ENCODE measurements at places on chromosomes 16 and 17.

DNA sequence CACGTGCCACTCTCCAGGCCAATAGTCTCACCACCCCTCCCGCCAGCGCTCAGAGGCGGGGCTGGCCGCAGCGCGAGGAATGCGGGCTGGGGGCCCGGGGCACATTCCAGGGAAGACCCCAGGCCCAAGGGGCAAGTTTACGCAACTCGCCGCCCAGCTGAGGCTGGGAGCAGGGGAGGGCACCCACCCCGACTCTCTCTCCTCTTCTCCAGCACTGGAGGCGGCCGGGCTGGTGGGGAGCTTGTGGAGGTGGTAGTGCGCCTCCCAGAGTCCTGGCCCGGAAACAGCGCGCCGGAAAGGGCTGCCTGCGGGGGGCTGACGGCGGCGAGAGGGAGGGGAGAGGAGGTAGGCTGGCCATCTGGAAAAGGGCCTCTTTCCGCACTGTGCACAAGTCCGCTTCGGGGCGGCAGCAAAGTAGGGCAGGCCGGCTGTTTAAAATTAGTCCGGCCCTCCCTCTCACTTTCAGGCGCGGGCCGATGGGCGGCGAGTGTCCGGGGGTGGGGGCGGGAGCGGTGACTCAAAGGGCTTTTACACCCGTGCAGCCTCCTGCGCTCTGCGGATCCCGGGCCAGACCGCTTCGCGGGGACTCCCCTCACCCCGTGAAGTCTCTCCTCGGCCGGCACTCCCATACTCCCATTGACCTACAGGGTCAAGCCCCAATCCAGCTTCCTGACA, 1.1 kb downstream of the FHOD1 start:
- DNase-seq, result peak; percentile 81

- peak; percentile 98 for DNase-seq
These were observed 1.9 kb upstream of the PLEKHG4 start for GRCh38 chr16:67277294-67277998.

DNA sequence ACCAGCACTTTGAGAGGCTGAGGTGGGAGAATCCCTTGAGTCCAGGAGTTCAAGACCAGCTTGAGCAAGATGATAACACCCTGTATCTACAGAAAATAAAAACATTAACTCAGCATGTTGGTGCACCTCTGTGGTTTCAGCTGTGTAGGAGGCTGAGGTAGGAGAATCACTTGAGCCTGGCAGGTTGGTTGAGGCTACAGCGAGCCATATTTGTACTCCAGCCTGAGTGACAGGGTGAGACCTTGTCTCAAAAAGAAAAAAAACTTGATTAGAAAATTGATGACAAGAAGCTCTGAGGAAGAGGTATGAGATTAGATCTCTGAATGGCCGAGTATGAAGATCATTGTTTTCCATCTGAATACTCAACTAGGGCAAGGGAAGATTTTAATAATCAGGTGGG, 31.0 kb downstream of the SCPEP1 start:
- DNase-seq, result no peak

GRCh38 chr16:11010575-11011221, 66.3 kb downstream of the CLEC16A start:
- no peak for DNase-seq

GRCh38 chr17:76014100-76014924, 12.8 kb downstream of the EVPL start:
- peak; percentile 32 for DNase-seq

GRCh38 chr17:50598487-50598886, 36.2 kb upstream of the ABCC3 start:
- DNase-seq, result no peak

GRCh38 chr16:73526011-73526804, 478.3 kb upstream of the ZFHX3 start:
- no peak for DNase-seq

DNA sequence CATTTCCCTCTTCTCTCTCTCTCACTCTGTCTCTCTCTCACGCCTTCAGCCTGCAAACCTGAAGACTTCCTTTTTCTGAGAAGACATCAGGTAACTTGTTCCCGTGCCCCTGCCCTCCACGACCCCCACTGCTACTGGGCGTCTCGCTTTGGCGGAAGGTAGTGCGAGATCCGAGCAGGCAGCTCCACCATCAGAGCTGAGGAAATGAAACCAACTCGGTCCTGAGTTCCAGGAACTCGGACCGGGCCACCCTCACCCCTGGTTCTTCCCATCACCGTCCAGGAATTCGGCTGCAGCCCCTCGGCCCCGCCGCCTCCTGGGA, 585 bp downstream of the MLKL start:
- no peak for DNase-seq

DNA sequence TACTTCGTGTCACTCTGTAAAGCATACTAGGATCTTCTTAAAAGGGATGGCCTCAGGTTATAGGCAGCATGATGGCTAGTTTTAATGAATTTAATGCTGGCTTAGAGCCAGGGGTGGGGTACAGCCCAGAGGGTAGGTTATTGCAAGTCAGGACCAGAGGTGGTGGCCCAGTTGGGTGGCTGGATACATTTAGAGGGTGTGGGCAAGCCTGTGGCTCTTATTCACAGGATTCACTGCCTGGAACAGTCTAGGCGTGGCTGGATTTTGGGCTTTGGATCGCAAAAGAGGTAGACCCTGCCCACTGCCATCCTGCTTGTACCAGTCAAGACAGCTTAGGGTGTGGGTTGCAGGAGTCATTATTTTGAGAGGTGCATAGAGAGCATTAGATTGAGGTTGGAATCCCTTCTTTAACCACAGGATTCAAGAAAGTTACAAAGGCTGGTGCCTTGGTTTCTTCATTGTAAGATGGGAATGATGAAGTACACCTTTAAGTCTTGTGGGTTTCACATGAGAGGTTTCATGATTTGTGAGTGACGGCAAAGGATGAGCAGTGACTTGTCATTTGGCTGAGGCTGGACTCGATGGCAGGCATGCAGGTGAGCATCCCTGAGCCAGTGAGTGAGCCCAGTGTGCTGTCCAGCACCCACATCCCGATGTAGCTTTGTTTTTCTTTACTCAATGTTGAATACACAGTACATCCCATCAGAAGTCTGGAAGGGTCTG, 85.2 kb downstream of the KSR1 start:
- DNase-seq, result no peak

DNA sequence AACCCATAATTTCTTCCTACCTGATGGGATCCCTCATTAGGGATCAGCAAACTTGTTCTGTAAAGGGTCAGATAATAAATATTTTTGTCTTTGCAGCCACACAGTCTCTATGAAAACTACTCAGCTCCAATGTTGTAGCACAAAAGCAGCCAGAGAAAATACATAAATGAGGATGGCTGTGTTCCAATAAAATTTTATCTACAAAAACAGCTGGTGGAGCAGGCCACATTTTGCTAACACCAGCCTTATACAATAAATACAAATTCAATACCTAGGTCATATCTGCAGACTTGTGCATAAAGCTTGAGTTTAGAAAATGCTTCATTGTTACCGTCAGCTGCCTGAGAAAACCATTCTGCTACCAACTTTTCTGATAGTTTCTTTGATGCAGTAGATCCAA, 38.4 kb upstream of the INTS2 start:
- DNase-seq, result no peak

DNA sequence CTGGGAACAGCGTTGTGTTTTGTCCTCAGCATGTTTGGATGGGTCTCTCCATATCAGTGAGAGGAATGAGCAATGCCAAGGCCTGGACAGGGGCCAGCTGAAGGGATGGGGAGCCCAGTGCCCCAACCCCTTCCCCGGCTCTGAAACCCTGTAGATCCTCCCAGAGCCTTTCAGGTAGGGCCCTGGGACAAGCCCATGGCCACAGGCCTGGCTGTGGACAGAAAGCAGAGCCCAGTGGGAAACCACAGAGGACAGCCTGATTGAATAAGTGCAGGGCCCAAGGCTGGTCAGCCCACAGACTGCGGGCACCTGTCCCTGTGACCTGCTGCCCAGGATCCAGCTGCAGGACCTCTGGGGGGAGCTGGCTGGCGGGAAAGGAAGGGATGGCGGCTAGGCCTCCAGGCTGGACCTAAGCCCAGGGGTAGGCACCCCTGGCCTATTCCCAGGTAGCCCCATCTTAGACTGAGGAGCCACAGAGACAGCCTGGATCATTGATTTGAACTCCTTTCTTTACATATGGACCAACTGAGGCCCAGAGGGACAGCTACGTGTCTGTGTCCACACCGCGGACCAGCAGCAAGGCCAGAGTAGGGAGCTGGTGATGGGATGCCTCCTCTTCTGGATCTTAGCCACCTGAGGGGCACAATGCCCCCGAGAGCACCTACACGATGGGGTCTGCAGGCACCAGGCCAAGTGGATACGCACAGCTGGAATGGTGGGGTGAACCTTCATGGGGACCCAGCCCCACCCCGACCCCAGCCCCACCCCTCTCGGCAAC, 1.3 kb downstream of the CCDC102A start:
- no peak for DNase-seq
